ENCODE measurements at places on chromosomes 2 and 18.
A peak's percentile ranks its signal among the peaks of the same experiment; 100 is the strongest.

GRCh38 chr2:160367887-160368286, 125.7 kb downstream of the RBMS1 start:
- DNase-seq, result no peak

DNA sequence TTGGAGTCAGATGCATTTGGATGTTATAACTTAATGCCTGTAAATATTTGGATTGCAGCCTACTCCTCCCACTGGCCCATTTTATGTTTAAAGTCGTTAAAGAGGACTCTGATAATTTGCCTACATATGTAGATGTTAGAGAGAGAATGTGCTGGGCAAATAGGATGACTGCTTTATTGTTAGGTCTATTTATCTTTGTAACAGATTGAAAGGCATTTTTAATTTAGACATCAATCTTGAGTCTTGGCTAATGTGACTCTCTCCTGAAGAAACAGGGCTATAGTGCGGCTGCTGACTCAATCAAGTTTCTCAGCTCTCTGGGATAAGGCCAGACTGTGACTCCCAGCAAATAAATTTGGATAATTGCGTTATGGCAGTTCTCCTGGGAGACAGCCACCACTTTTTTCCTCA, 1101.4 kb downstream of the CBLN2 start:
- no peak for DNase-seq

DNA sequence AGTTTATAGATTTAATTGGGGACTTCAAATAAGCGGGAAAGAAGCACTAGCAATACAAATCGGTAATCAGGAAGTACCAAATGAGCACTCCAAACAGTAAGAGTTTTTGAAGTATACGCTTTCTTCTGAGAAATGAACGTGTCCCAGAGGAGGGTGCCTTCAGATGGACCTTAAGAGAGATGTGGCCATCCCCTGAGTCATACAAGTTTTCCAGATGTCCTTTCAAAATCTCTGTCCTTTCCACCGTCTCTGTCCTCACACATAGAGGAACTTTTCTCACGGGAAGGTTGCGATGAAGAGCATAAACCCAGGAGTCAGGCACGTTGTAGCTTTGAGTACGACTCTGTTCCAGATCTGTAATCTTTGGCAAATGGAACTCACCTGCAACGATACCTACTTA, 1.7 kb upstream of the SMAD2 start:
- DNase-seq, result no peak

DNA sequence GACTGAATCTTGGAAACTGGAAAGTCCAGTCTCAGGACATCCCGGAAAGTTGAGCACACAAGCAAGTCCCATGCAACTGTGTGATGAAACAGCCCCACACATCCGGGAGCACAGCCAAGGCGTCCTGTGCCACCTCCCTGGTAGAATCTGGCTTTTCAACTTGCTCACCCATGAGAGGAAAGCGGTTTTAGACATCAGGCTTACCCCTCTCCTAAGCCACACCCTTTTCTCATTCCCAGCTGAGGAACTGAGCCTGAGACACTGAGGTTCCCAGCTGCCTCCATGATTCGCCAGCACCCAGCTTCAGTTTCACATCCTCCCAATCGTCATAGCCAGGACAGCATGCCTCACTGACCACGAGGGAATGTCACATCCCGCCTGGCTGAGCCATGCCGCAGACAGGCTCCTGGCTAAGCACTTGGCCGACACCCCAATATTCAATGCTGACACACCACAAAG, 60.3 kb downstream of the STEAP3 start:
- no peak for DNase-seq

- DNase-seq, result no peak
Observed at GRCh38 chr2:158099716-158100115, 2.0 kb upstream of the UPP2 start.

GRCh38 chr18:45320724-45321123, 294.6 kb upstream of the SLC14A2 start:
- DNase-seq, result no peak

- no peak for DNase-seq
Observed at GRCh38 chr2:188852772-188853171, 121.4 kb upstream of the COL3A1 start.

DNA sequence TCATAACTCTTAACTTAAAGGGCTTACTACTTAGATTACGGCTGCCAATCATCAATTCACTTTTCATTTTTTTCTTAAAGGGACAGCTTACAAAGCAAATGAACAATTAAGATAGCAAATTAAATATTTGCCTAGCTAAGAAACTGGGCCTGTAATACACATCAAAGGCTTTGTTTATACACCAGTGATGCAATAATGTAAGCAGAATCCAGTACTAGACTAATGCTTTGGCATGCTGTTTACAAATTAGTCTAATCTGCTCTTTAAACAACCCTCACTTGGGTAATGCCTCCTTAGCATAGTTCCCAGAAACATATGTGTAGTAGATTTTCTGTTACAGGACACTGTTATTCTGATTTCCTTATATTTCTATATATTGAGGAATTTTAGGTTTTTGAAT, 105.8 kb downstream of the ARHGAP28 start:
- DNase-seq, result no peak

GRCh38 chr18:47800248-47800647, 130.2 kb downstream of the SMAD2 start:
- no peak for DNase-seq

GRCh38 chr2:70552501-70553333, 909 bp downstream of the TGFA start:
- no peak for DNase-seq

- no peak for DNase-seq
Observed at GRCh38 chr2:6755456-6755855, 110.3 kb downstream of the CMPK2 start.

GRCh38 chr2:234330902-234331301, 166.0 kb downstream of the ARL4C start:
- no peak for DNase-seq

DNA sequence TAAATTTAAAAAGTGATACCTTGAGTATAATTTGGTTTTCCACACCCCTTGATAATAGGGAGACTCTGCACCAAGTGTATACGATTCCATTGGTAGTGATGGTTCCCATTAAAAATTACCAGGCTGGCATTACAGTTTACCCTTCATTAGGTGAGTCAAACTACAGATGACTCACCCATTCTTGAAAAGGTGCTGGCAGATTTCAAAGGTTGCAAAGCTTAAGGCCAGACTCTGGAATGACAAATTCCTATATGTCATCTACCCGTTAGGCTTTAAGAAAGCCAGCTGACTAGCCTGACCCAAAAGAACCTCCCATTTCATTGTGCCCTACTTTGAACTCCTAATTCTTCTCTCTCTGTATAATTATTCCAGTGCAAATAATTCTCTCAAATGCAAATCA, 124.4 kb downstream of the LRRTM4 start:
- DNase-seq, result no peak

- no peak for DNase-seq
Observed at GRCh38 chr2:235144291-235144690, 192.5 kb downstream of the SH3BP4 start.

GRCh38 chr2:230124757-230125431, 56.2 kb upstream of the SLC16A14 start:
- no peak for DNase-seq

DNA sequence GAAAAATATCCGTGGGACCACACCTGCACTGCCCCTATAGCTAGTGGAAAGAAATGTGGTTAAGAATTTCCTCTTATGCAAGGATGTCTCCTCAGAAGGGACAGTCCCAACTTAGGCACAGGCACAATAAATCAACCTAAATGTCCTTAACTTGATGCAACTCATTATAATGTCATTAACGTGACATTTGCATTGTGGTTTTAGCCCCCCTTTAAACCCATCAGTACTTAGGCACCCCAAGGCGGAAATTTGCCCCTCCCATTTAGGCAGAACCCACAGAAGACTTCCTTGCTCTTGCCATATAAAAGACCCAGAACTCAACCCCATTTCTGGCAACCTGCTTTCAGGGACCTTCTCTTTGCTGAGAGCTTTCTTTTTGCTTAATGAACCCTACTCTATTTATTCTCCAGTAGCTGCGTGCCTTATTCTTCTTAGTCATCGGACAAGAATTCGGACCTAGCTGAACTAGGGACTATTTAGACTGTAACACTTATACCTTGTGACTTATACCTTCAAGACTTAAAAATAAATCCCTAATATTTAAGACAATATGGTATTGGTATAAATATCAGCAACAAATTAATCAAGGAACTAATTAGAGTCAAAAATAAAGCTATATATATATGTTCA, 1281.6 kb upstream of the TMEFF2 start:
- no peak for DNase-seq

DNA sequence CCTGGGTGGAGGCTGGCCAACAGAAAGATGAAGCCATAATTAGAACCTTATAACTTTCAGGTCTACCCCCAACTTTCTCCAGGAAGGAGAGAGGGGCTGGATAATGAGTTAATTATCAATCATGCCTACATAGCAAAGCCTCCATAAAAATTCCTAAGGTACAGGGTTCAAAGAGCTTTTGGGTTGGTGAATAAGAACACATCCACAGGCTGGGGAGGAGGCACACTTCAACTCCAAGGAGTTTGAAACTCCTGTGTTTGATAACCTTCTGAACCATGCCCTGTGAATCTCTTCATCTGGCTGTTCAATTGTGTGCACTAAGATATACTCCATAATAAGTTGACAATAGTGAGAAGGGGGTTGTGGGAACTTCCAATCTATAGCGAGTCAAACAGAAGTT, 552.3 kb downstream of the TDRD15 start:
- DNase-seq, result no peak

GRCh38 chr18:58896734-58897508, 32.2 kb downstream of the ZNF532 start:
- no peak for DNase-seq

GRCh38 chr2:147646818-147647468, 197.9 kb upstream of the ACVR2A start:
- no peak for DNase-seq

- no peak for DNase-seq
Observed at GRCh38 chr2:163551616-163552373, 184.0 kb downstream of the FIGN start.

DNA sequence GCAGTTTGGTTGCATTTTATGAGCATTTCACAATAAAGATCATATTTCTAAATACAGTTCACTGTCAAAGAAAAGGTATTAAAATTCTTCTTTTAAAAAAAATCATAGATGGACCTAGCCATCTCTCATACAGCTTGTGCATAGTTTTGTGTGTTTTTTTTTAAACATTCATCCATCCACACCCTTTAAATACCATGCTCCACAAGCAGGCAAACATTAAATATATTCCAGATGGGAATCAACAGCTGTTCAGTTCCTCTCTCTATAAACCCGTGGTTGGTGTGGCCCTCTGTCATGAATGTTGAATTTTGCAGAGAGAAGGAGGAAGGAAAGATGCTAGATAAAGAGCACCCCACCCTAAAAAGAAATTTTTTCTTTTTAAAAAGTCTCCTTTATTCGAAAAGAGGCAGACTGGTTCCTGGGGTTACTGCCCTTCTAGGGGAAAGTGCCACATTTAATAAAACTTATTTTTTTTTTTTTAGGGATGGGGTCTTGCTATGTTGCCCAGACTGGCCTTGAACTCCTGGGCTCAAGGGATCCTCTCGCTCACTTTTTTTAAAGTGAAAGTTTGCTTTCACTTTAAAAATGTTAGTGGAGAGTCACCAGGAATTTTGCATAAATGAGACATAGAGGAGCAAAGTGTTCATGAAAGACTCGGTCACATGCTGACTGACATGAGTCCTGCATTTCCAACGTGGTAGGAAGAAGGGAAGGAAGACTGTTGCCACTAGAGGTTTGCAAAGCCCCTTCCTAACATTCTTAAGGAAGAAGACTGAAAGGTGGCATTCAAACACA, 73.9 kb upstream of the LMAN1 start:
- DNase-seq, result no peak

DNA sequence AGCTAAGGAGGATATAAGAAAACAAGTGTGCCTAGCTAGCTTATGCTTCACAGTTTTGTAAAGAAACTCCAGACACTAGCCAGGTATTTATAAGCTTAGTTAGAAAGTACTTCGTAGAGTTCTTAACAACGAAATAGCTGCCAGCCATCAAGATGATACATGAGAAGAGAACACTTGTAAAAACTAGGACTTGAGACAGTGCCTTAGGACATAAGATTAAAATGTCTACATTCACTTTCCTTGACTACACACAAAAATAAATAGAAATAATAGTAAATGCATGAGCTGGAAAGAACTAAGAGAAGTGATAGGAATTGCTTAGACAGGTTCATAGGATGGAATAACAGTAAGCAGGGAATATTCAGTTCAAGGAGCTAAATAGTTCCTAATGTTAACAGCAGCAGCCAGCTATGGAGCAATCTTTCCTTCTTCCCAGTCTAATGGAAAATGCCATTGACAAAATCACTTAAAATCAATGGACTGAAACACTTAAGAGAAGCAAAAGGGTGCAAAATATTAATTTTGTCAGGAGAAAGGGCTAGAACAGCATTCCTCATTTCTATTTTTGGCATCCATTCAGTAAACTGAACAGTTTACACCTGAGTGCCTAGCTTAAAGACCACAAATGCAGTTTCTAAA, 186.6 kb downstream of the PDE11A start:
- no peak for DNase-seq

DNA sequence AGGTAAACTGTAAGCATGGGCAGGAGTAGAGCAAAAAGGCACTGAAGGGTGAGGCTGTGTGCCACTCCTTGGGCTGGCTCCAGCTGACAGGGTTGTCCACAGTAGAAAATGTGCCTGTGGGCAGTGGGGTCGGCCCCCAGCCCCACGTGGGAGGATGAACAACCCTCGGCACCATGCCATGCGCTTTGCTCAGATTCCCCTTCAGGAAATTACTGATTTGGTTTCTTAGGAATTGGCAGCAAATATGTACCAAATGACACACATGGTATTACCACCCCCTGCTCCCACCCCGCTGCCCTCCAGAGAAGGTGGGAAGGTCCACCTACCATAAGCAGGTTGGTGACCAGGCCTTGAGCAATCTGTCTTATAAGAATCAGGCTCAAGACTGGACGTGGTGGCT, 13.6 kb downstream of the ADCY3 start:
- DNase-seq, result no peak

- peak; percentile 19 for DNase-seq
Observed at GRCh38 chr2:46298522-46299353, 1.5 kb downstream of the EPAS1 start.

DNA sequence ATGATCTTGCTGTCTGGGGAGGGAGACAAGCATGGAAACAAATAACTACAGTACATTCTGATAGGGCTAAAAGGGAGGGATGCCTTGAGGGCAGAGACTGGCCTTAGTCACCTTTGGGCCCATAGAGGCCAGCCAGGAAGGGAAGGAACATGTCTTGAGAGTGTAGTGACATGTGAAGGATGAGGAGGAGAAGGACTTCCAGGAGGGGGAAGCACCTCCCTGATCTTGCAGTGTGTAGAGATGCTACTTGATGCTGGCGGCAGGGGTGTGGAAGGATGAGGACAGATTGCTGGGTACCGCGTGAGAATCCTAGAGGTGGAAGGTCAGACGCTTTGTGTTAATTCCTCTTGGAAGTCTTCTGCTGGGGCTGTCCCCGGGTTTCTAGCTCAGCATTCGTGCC, 13.1 kb downstream of the TET3 start:
- no peak for DNase-seq

- DNase-seq, result no peak
Observed at GRCh38 chr2:64379186-64379585, 74.8 kb upstream of the LGALSL start.

- peak; percentile 2 for DNase-seq
Observed at GRCh38 chr2:178761759-178762371, 45.4 kb downstream of the TTN start.

Measured in stimulated activated CD4-positive, alpha-beta T cell treated with anti-CD3 and anti-CD28 coated beads, TNF-alpha, amount 100 ng/mL, for 24 hours (primary cell).